ENCODE measurements at places on chromosomes 3 and 15.
A peak's percentile ranks its signal among the peaks of the same experiment; 100 is the strongest.

- DNase-seq, result no peak
Observed at GRCh38 chr3:169241991-169242707, 421.4 kb downstream of the MECOM start.

DNA sequence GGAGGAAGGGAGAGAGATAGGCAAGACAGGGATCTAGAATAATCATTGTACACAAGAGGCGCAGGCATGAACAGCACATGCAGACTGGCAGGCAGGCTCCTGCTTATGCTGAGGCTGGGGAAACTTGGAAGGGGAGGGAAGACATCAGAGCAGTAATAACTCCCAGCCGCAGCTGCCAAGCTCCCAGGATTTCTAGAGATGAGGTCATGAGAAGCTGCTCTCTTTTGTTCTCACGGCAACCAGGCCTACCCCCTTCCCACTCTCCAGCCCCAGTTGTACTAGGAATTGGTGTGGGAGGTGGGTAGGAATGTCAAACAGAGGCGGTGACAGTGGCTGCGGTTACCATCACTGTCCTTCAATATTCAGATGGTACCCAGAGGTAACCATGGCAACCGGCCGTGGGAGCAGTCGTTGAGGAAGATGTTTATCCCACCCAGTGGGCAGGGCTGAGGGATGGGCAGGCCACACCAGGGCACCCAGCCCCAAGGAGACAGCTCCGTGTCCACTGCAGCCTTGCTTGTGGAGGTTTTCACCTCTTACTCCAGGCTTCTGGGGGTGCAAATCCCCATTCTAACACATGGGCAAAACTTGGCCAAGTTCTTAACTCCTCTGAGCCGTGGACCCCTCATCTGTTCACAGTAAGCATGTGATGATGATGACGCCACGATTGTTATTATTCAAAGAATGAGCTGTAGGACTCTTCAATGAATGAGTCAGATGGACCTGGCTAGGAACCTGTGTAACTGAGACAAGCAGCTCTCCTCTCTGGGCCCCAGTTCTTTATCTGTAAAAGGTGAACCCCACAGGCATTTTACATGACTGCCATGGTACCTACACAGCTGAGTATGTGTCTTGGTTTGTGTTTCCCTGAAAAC is 360.8 kb upstream of the PROK2 start:
- peak; percentile 27 for DNase-seq

DNA sequence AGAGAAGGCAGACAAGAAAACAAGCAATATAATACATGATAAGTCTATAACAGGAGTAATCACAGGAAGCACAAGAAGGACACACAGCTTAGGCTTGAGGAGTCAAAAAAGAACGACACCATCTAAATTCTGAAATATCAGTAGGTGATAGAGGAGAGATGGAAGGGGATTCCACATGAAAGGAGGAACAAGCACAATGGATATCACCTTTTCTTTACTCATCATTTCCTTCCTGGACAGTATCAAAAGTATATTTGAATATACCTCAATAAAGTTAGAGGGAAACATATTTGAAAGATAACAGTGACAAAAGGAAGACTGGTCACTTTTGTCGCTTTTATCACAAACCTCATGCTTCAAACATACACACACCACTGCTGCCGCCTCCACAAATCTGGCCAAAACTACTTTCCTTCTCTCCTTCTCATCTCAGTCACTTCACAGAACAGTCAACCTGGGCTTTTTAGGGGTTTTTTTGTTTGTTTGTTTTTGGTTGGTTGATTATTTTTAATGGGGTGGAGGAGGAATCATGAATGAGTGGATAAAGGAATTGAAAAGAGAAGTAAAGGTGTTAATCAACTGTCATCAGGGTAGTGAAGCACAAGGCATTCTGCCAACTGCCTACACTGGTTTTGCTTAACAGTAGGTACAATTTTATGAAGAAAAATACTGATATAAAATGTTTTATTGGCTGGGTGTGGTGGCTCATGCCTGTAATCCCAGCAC is 18.5 kb downstream of the DENND4A start:
- no peak for DNase-seq

DNA sequence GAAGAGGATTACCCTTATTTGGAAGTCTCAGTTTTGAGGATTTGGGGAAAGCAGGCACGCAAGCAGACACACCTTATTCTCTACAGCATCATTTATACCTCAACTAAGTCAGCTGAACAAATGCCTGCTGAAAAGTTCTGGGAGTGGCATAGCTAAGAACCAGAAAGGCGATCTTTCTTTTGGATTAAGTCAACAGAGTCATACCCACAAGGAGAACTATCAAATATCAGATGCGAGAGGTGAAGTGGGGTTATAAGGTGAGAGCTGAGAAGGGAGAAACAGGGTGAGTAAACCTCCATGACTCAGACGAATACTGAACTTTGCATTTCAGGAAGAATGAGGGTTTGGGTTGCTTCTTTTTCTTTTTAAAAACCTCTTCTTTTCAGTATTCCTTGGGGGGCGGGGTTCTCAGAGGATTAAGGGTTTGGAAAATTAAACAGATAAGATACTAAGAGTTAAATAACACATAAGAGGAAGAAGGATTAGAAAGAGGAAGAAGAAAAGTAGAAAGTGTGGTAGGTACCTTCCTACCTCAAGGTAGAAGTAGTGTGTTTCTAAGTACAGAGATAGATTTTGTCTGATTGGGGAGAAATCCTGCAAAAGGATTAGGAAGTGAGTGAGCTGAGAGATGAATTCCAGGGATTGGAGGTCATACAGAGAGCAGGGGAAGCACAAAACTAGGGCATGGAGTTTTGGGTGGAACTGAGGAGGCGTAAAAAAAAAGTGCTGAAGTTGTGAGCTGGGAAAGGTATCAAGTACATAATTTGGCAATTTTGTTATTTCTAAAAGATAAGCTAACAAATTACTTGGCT is 41.3 kb upstream of the ICE2 start:
- DNase-seq, result no peak

DNA sequence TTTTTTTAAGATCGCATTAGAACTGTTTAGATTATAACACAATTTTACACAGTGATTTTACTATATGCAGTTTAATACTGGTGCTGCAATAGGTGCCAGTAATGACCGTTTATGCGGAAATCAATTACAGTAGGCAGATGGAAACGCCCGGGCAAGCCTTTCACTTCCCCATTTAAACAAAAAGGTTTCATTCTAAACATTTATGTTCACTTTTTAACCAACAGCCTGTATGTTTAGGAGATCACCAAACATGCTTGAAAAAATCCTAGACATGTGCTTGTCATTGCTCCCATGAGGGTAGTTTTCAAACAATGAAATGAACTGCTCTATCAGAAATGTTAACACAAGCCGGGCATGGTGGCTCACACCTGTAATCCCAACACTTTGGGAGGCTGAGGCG is 2.7 kb downstream of the BNIP2 start:
- no peak for DNase-seq

DNA sequence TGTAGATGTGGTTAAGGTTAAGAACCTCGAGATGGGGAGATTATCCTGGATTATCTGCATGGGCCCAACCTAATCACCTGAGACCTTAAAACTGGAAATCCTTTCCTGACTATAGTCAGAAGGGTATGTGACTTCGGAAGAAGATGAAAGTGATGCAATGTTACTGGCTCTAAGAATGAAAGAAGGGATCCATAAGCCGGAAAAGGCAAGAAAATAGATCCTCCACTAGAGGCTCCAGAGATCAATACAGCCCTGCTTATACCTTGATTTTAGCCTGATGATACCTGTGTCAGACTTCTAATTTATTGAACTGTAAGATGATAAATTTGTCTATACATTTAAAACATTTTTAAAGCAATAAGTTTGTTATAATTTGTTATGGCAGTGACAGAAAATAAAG is 21.5 kb upstream of the GASK1A start:
- DNase-seq, result no peak

- DNase-seq, result no peak
Observed at GRCh38 chr15:51048308-51048707, 46.4 kb downstream of the TNFAIP8L3 start.

- peak; percentile 41 for DNase-seq
Observed at GRCh38 chr15:92077353-92078085, 224.0 kb downstream of the SLCO3A1 start.

DNA sequence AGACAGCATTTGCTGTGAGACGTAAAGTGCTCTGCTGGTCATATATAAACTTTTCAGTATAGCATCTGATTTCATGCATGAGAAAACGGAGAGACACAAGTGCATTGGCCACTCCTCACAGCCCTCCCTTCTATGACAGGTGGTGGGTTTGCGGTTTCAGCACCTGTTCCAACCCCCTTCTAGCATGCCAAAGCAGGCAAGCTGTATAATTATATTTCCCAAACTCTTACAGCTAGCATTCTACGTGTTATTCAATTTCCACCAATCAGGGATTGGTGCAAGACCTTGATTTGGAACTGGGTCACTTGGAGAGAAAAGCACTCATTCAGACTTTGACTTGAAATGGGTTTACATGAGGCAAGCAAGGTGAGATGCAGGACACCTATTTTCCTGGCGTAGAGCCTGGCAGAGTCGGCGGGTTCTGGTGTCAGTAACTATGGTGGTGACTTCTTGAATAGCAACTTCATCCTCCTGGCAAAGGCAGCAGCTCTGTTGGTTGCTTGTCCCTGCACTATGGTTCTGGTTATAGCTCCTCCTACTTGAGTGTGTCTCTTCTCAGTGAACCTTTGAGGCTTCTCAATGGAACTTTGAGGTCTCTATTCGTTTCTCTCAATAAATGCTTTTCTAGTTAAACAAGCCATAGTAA is 356.5 kb downstream of the TBL1XR1 start:
- DNase-seq, result no peak

DNA sequence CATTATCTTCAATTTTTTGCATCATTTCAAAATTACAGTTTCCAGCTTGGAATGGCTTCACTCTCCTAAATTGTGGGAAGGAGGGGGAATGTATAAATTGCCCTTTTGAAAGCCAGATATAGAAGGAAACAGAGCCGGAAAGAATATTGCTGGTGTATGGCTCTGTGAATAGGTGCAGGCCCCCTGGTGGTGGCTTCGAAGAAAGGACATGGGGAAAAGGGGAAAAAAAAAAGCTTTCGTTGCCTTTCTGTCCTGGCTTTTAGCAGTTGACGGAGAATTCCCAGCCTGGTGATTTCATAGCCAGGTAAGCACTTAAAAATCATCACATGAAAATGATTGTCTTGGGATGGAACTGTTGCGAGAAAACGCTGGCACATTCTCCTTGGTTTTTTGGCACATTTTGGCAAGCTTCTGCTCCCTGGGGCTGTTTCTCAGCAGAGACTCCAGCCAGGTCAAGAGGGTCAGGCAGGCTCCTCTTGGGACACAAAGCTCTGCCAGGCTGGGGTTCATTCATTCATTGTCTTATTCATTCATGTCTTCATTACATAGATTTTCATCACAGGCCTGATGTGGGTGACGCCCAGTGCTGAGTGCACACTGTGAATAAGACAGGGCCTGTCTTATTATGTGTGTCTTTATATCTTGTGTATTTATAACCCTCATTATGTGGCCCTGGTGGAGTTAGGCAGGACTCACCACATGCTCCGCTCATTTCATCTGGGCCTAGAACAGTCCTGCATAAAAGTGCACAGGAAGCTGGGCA is 300.0 kb upstream of the TPM1 start:
- DNase-seq, result peak; percentile 95

DNA sequence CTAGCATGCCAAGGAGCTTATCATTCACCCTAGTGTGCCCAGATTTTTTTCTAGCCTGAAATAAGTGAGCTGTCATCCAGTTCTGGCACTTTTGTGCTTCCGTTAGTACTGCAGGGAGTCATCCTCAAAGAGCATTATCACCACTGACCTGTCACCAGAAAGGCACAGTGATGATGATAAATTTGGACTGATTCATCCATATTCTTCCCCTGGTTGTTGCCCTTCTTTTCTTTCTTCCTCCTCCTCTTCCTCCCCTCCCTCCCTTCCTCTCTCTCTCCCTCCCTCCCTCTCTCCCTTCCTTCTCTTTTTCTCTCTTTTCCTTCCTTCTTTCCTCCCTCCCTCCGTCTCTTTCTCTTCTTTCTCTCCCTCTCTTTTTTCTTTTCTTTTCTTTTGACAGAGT is 21.3 kb downstream of the SLC35G2 start:
- DNase-seq, result no peak

DNA sequence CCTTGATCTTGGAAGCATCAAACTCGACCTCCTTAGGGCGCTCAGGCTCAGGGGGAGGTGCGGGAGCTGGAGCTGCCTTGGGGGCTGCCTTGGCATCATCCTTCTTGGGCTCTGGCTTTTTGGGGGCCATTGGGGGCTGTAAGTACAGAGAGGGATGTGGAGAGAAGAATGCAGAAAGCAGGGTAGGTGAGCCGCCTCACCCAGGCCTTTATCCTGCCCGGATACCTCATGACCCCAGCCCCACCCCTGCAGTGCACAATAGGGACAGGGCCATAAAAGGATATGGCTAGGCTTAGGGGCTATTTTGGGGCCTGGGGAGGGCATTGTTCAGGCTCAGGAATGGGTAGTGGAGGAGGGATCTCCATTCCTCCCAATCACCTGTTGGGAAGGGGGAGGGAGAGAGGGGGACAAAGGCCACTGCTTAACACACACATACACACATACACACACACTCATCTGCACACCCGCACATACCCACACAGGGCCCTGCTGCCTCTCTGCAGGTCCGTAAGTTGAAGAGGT is at the start of gene MYL3:
Gene MYL3, minus strand, starts transcription at position 184 of the 522 bp plus-strand sequence. Its CDS starts 54 bp downstream, at position 130.
- DNase-seq, result no peak

GRCh38 chr3:29281344-29282241 is 722 bp downstream of the RBMS3 start:
- DNase-seq, result no peak

DNA sequence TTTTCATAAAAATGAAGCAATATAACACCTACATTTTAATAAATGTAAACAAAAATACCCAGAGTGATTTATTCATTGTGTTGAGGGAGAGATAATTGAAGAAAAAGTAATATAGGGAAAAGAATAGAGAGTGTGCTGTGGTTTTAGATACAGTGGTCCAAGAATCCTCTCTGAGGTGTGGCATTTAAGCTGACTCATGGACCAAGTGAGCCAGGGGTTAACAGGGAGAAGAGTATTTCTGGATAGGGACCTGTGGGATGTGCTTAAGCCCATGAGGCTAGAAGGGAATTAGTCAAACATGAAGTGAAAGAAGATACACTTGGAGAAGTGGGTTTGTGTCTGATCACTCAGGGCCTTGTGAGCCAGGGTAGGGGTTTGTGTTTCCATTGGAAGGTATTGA is 680.7 kb upstream of the GRM7 start:
- no peak for DNase-seq

DNA sequence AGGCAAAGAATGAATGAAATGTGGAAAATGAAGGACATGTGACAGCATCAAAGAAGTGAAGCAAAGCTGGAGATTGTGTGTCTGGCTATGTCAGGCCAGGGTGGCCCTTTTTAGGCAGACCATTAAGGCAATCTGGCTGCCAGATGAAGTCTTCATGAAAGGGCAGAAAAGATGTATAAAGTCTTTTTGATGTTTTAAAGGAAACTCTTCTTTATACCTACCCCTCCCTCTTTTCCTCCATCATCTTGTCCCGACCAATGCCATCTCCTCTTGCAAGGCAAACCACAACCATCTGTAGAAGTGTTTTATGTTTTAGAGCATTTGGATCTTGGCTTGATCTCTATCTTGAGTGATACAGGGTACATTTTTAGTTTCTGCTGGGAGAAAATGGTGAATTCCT is 259.2 kb downstream of the LSAMP start:
- no peak for DNase-seq

DNA sequence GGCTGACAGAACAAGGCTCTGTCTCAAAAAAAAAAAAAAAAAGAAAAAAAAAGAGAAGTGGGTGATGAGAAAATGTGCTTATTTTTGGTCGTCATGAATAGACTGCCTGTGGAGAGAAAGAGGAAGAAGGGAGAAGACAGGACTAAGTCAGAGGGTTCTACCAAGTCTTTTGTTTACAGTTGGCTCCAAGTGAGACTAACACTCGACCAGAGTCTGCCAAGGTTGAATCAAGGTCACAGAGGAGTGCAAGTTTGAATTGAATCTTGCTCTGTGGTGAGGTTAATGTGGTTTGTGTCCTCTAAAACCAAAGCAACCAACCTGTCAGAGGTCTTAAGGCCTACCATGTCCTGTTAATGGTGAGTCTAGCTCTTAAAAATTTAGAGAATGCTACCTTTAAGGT is 334.1 kb upstream of the GRM7 start:
- no peak for DNase-seq
